ENCODE measurements at places on chromosomes 1 and 21.

GRCh38 chr1:31787261-31787660, 23.1 kb upstream of the ADGRB2 start:
- no peak for DNase-seq

DNA sequence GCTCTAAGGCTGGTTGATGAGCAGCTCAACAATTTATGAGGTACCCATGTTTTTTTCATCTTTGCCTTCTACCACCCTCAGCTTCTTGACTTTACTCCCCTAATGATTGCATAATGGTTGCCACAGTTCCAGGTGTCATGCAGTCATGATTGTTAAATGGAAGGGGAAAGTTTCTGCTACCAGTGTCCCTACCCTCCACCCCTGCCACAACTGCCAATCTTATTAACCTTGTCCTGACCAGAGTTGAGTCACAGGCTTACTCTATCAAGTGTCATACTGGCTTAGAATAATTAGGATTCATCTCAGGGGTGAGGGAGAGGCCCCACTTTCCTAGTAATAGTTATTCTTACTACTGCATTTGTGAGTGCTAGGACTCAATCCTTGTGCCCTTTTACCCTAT, 7.9 kb upstream of the FUBP1 start:
- DNase-seq = no peak

- DNase-seq = no peak
Observed at GRCh38 chr1:36401602-36402503, 4.1 kb upstream of the LSM10 start.

DNA sequence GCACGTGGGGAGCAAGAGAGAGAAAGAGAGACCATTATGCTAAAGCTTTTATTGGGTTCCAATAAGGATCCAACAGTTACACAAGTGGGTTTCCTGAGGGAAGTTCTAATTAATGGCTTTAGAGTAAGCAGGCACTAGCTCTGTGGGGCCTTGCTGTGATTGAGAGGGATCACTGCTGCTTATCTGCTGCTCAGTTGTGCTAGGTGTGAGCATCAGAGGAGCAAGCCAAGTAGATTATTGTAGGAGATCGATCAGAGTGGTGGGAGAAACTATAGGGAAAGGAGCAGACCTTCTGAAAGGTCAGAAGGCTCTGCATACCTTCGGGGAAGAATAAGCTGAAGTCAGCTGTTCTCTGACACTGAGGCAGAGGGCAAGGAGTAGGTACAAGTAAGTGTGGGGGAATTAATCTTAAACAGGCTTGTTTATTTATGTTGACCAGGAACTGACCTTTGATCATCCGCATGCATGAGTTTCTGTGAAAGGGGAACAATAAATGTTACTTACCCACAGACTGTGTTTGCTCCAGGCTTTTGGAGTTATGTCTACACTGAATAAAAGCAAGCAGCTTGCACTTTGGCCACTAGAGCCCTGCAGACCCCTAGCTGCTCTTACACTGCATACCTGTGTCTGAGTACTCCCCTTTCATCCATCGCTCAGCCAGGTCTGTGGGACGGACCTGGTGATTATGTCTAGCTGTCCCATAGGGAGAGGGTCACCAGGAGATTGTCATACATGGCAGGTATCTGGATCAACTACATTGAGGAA, 89.7 kb downstream of the TNNI3K start:
- no peak for DNase-seq

GRCh38 chr1:99635664-99636063, 10.2 kb upstream of the PALMD start:
- DNase-seq = no peak
